ENCODE measurements at places on chromosomes 7 and 10.

DNA sequence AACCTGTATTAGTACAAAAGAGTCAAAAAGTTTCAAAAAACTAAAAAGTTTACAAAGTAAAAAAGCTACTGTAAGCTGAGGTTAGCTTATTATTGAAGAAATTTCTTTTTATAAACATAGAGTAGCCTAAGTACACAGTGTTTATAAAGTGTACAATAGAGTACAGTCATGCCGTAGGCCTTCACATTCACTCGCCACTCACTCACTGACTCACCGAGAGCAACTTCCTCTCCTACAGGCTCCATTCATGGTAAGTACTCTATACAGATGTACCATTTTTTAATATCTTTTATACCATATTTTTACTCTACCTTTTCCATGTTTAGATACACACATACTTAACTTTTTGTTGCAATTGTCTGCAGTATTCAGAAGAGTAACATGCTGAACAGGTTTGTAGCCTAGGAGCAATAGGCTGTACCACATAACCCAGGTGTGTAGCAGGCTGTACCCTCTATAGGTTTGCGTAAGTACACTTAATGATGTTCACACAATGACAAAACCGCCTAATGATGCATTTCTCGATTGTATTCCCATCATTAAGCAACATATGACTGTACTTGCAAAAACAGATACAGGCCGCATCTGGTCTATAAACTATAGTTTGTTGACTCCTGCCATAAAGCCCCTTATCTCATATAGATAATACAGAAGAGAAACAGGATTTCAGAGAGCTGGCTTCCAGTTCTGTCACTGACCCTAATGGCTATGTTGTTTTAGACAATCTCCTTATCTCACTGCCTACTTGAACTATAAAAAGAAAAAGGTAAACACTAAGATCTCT lies 438.8 kb downstream of the HTR7 start:
- peak; percentile 59 for DNase-seq

DNA sequence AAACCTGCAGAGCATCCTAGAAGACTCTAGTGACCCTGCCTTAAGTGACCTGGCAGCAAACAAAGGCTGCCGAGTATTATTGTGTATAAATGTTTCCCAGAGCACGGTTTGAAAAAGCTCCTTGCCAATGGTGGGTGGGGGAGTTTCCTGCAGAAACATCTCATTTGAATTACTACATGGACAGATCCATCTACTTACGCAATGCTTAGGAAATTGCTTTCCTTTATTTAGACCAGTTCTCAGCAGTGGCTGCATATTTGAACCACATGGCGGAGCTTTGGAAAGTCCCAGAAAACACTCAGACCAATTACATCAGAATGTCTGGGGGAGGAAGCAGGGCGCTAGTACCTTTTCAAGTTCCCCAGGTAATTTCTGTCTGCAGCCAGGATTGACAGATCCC lies 560.9 kb downstream of the SDK1 start:
- no peak for DNase-seq

DNA sequence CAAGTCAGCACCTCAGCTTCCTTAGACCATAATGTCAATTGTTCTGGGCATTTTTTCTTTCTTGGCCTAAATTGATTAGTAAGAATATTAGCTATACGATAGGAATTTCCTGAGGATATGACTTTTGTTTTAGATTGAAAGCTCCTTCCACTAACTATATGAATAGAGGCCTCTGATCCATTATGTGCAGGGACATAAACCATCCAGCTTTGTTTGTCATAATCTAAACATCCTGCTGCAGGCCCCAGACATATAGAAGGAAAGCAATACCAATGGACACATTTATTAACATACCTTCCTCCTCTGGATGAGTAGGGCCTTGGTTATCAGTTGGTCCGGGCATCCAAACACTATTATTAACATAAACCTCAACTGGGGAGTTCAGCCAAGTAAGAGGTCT lies 4.3 kb upstream of the GIMAP4 start:
- no peak for DNase-seq

GRCh38 chr10:44979281-44980191 lies 927 bp upstream of the DEPP1 start:
- peak; percentile 49 for DNase-seq

DNA sequence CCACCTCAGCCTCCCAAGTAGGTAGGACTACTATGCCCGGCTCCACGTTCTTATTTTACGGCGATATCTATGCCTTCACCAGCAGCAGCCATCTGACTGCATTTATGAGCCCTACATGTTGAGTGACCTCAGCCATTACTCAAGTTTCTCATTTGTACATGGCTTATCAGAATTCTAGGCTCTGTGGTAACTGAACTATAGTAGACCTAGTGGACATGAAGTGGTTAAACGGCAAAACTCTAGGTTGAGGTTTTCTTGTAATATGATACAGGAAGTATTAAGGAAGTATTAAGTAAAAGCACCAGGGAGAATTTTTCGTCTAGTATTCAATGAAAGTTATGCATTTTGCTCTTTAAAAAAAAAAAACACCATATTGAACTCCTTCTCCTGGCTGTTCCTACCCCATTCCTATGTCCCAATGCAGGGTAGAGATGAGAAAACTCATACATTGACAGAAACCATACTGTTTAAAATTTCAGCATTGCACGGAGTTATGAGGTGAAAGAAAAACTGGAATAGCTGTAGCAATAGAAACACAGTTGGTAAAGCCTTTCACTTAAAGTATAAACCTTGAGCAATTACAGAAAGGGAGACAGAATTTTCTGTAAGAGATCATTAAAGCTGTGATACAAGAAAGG lies 39.8 kb upstream of the EPC1 start:
- no peak for DNase-seq

- peak; percentile 41 for DNase-seq
Observed at GRCh38 chr10:114389426-114389825, 14.9 kb downstream of the AFAP1L2 start.

GRCh38 chr10:34576797-34577196 lies 238.3 kb downstream of the PARD3 start:
- no peak for DNase-seq
